Activated T-cell treated with anti-CD3 and anti-CD28 coated beads for 4 hours (primary cell): ENCODE measurements at places on chromosomes 7 and 10.

DNA sequence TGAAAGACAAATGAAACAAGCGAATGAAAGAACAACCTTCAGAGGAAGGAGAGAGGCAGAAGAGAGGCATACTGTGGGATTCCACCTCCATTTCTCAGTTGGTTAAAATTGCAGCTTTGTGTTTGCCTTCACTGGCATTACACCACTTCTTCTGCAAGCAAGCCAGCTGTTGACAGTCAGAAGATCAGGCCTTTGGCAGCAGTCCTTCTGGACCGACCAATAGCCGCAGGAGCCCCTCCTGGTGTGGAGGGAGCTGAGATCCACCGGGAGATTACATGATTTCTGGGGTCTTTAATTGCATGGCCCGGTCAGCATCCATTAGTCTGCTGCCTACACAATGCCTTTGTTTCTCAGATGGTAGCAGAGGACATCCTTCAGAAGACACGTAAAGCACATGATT lies 206.7 kb downstream of the ADAM12 start:
- no peak for DNase-seq

GRCh38 chr7:108189733-108190388 lies 59.7 kb upstream of the LAMB4 start:
- no peak for DNase-seq

DNA sequence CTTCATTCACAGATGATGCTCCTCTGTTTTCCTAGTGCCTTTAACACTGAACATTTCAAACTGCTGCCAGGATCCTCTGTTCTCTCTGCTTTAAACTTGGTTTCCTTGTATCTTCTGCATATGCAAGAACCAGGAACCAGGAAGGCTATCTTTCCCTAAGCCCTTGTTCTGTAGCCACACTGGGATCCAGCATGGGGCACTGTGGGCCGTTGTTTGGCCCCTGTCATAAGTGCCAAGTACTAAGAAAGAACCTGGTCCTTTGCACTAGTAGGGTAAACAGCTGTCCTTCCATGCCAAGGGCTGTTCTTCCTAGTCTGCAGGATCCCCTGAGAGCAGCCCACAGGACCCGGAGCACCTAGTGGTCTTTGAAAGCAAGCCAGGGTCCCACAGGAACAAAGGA lies 49.0 kb upstream of the TRIM8 start:
- DNase-seq: no peak

- DNase-seq: peak; percentile 91
Observed at GRCh38 chr10:73743905-73744663, at the start of gene SEC24C. TSS of gene SEC24C (plus strand) at chr10:73744372. CDS start at chr10:73746833, 2,461 bp downstream.

GRCh38 chr10:93835770-93836169 lies 58.0 kb upstream of the SLC35G1 start:
- no peak for DNase-seq

GRCh38 chr7:25876092-25876491 lies 275.9 kb upstream of the NFE2L3 start:
- no peak for DNase-seq

- no peak for DNase-seq
Observed at GRCh38 chr7:89914711-89915110, 239.6 kb upstream of the STEAP1 start.

DNA sequence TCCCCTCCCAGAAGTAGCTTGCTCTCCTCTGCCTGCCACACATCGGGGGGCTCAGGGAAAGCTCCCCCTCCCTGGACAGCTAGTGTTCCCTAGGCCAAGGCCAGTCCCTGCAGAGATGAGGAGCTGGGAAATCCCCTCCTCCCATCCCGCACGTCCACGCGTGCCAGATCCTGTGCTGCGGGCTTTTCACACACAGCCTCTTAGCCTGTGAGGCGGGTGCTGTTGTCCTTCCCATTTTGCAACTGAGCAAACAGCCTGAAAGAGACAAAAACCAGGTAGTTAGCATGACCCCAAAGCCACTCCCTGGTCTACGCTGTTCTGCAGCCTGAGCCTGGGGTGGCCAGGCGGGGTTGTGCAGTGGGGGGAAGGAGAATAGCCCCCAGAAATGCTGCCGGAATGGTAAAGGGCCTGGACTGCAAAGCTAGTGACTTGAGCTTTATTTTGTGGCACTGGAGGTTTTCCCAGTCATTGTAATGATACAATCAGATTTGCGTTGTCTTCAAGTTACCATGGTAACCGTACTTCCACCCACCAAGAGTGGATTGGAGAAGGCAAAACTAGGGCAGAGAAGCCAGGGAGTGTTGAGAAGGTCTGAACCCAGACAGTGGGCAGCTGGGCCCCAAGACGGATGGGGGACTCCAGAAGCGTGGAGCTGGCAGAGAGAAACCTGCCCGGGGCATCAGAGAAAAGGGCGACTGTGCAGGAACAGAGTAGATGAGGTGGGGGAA lies 98.6 kb upstream of the KCTD7 start:
- no peak for DNase-seq

DNA sequence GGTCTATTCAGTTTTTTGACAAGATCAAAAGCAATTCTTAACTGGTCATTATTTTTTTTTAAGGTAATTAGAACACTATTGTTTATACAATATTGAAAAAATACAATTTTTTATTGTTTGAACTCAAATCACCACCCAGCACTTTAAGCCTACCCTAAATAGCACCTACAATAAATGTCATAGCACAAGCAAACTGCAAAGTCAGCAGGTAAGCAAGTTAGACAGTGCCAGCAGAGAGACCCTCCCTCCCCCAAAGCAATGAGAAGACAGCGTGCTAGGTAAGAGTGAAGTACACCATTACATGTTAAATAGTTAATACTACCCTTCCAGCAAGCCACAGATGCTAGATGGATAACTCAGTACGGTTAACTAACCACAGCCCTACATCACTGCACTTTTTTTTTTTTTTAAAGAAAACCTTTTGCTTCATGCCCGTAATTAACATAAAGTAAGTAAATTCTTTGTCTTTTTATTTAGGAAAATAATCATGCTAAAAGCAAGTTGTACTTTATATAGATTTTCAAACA lies 120.0 kb downstream of the UBE2H start:
- no peak for DNase-seq

DNA sequence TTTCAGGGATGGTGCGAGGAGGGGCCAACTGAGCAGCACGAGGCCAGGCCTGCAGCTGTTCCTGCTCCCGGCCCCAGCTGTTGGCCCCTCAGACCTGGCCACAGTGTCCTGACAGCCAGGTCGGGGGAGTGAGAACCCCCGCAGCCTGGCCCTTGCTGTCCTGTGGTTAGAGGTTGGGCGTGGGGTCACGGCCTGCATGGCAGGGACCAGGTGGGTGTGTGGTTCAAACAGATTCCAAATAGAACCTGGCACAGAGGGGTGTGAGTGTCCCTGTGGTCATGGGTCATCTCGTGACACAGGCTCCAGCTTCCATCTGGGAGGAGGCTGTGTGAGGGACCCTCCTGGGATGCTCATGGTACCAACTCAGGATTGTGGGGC lies 10.3 kb downstream of the NPTX2 start:
- DNase-seq: no peak

GRCh38 chr7:92832534-92833023 lies 3.8 kb downstream of the CDK6 start:
- DNase-seq: no peak

- no peak for DNase-seq
Observed at GRCh38 chr7:148729984-148730733, 31.5 kb downstream of the CUL1 start.

GRCh38 chr7:94252971-94253370 lies 141.7 kb upstream of the COL1A2 start:
- no peak for DNase-seq

DNA sequence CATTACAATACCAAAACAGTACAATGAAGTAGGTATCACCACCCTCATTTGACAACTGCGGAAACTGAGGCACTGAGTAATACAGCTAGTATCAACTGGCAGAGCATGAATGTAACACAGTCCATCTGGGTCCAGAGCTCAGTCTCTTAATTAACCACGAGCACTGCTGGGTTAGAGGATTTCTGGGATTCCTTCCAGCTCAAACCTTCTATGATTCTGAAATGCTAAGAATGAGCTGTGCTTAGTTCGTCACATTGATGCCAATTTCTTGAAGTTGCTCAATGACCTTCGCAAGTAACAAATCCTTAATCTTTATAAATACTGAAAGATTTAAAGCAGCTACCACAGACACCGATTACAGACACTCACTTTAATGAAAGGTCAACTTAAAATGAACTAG lies 62.5 kb downstream of the SGMS1 start:
- DNase-seq: no peak

- DNase-seq: no peak
Observed at GRCh38 chr7:12583176-12583575, 12.7 kb downstream of the SCIN start.

DNA sequence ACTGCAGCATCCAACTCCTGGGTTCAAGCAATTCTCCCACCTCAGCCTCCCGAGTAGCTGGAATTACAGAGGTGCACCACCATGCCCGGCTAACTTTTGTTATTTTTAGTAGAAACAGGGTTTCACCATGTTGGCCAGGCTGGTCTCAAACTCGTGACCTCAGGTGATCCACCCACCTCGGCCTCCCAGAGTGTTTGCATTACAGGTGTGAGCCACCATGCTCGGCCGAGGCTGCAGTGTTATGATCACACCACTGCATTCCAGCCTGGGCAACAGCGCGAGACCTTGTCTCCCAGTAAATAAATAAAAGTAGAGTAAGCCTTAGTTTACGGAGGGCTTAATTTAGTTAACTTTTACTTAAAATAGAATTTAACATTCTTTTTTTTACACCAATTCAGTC lies 23.7 kb upstream of the IGF2BP3 start:
- DNase-seq: no peak

DNA sequence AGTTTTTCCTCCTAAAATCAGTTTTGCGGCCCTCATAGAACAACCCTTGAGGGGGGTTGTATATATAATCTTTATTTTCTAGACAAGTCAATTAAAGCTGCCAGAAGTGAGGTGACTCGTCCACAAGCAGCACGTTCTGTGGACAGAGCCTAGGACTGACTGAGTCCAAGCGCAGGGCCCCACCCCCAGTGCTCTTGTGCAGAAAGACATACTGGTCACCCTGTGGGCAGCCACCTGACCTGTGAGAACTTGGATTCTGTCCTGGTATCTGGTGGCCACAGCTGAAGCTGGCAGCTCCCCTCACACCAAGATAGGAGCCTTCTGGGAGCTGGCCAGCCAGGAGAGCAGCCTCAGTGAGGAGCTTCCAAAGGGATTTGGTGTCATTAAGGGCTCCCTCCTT lies 89.3 kb downstream of the GRK5 start:
- no peak for DNase-seq

DNA sequence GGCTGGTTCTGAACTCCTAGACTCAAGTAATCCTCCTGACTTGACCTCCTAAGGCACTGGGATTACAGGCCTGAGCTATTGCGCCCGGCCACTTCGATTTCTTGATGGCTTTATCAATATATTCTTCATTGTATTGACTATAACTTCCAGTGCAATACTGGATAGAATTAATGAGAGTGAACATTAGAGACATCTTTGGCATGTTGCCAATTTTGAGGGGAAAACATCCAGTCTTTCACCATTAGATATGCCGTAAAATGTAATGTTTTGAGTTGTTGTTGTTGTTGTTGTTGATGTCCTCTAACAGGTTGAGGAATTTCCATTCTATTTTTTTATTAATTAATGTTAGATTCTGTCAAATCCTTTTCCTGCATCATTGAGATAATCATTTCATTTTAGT lies 578.9 kb downstream of the ZWINT start:
- DNase-seq: no peak

- DNase-seq: no peak
Observed at GRCh38 chr10:46287846-46288477, 1.2 kb downstream of the ANTXRL start.

DNA sequence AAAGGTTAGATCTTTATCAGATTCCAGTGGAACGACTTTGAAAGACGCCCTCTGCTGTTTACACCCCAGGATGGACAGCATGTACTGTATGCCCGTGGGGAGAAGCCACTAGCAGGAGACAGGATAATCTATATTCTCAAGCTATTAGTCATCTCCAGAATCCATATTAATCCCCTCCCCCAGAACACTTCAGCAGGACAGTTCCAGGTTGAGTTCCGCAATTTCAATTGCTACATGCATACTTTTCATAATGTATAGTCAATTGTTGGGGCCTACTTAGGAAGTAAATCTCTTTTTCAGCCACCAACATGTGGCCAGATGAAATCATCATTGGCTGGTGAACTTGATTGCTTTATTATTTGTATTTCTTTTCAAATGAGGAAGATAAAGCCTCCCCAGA lies 313.1 kb upstream of the SMIM30 start:
- no peak for DNase-seq

GRCh38 chr10:131702531-131703356 lies 198.1 kb upstream of the PPP2R2D start:
- no peak for DNase-seq

DNA sequence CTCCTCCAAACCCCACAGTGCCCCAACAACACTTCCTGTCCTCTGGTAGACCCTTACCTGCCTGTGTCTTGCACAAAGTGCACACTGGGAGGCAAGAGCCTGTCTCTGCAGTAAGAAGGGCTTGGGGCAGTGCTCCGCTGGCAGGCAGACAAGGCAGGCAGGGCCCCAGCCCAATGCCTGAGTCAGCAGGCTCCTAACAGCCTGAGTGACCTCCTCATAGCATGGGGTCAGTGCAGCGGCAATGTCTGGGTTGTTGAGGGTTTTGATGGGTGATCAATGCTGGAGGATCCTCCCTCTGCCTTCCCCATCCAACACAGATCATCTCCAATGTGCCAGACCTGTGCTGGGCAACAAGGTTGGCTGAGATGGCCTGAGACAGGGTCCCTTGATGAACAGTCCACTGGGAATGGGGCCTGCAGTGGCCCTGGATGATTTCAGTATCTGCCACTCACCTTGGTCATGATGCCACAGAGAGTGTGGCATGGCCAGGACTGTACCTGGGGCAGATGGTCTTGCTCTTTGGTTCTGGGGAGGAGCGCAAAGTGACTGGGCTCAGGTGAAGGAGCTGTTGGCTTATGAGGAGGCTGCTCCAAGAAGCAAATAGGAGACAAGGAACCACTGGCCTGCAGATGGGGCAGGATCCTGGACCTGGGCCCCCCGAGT lies 55.6 kb upstream of the CAMK2B start:
- no peak for DNase-seq
